ENCODE measurements at places on chromosomes 1 and 21.
A peak's percentile ranks its signal among the peaks of the same experiment; 100 is the strongest.

DNA sequence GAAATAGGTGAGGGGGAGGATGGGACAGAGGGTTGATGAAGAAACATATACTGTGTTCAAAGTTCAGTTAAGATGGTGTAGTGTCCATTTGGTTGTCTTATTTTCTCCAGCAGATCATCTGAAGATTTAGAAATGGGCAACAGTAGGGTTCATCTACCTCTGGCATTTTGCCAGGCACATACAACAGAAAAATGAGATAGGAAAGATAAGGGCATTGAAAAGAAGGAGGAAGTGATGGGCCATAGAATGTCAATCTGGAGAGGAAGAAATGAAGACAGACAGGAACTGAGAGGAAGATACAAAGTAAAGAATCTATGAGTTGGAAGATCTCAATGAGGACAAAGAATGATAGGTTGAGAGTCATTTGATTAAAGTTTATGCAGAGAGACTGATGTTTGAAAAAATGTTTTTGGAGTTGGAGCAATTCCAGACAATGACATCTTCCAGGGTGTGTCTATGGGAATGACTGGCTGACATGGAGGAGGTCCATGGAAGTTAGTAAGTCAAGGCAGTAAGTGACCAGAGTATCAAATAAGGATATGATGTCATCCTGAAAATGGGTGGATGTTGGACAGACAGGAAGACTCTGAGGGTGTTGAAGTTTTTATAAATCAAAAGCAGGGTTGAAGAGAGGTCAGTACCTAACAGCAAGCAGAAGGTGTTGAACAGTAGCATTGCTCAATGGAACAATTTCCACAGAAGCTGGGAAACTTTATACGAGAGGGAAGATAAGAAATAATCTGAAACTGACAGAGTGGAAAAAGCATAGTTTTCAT is 18.7 kb upstream of the CD55 start:
- no peak for DNase-seq

DNA sequence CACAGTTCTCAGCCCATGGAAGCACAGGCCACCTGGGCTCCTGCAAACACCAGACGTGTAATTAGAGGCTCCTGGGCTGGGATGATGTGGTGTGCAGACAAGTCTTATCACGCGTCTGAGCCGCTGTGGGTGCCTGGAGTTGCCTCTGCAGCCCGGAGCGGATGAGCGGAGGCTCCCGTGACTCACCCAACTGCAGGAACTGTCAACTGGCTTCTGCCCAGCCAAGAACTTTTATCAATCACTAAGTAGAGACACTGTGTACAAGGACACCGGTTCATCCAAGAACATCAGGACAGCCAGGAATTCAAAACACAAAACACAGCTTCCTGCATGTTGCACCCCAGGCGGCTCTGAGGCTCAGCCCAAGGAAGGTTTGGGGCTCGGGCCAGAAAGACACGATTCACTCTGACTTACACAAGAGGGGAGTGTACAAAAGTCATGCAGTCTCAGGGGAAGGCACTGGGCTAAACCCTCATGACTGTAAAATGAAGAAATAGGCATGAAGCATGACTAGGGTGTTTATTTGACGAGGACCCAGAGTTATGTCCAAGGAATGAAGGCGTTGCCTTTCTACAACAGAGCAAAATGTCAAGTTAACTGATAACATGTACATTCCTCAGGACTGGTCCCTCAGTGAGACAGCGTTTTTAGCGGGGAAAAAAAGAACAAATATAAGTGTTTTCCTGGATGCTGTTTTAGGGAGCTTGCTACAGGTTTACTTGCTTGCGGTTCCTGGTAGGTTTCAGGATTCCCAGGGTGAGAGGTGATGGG is 21.1 kb downstream of the ERRFI1 start:
- DNase-seq, result peak; percentile 90

- DNase-seq, result no peak
Measured at GRCh38 chr1:199218065-199218464, 579.2 kb downstream of the PTPRC start.

DNA sequence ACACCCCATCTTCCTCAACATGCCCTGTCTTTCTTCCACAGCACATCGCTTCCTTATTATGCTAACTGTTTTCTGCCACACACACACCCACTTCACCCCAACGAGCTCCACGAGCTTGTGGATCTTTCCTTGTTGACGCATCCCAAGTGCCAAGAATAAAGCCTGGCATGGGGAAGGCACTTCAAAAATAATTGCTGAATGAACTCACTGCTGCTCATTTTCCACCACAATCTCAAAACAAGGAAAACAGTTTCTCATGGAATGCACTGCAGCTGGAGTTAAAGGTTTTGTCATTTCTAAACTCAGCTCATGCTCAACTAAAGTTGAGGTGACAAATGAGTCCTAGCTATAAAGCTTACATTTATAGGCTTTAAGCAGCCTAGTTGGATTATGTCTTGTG is 86.0 kb downstream of the TIAM1 start:
- DNase-seq, result no peak

DNA sequence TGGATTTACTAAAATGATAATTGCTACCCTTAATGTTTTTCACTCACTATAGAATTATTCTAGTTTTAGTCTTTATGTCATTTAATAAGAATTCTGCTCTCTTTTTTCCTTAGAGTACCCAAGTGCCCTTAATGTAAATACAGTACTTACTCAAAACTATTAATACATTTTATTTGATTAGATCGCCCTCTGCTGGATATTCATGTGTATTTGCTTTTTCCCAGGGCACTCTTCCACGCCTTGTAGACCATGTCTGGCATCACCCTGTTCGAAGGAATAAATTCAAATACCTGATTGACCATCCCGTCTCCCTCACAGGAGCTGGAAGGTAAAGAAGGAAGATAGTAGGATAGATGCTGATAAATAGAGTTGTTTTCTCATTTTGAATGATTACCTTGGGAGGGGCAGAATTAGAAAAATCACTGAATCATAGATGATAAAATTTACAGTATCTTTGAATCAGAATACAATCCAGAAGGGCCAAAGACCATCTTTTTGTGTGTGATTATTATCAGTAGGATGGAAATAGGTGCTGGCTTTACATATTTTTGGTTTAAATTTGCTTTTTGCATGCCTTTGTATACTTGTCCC is 4.1 kb downstream of the AXDND1 start:
- DNase-seq, result no peak

DNA sequence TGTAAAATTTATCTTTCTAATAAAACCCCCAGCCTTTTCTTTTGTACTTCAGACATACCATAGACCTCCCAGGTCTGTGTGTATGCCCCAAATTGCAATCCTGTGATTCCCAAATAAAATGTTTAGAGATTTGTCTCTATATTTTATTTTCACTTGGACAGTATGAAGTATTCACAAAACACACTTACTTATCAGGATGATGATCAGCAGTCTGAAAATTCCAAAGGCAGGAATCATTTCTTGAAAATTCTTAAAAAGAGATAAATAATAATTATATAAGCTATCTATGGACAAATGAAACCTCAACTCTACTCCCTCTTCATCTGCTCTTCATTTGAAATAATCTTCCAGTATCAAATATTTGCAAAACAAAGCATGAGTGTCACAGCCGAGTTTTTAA is 11.6 kb upstream of the GJA9 start:
- DNase-seq, result no peak

DNA sequence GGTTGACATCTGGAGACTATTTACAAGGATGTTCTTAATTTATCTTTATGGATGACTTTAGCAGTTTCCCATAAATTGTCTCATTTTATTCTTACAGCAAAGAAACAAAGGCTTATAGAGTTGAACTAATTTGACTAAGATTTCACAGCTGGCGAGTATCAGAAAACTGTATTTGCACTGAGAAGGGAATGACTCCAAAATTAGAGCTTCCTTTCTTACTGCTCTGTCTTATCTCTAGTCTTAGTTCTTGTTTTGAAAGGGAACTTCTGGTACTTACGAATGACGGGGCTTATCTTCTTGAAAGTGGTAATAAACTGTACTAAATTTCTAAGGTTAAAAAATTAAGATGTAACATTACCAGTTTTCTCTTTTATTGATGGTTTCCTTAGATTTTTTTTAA is 13.6 kb downstream of the CNST start:
- no peak for DNase-seq

- DNase-seq, result no peak
Measured at GRCh38 chr1:152697701-152698600, at the start of gene LCE2A. Gene LCE2A (plus strand): TSS chr1:152698345. CDS start chr1:152698902, 557 bp downstream.

- DNase-seq, result no peak
Measured at GRCh38 chr21:32215306-32215685, 63.6 kb downstream of the MIS18A start.

GRCh38 chr1:57796616-57797015 is 372.8 kb upstream of the DAB1 start:
- no peak for DNase-seq

- DNase-seq, result peak; percentile 60
Measured at GRCh38 chr1:217965156-217965786, 319.8 kb upstream of the RRP15 start.

DNA sequence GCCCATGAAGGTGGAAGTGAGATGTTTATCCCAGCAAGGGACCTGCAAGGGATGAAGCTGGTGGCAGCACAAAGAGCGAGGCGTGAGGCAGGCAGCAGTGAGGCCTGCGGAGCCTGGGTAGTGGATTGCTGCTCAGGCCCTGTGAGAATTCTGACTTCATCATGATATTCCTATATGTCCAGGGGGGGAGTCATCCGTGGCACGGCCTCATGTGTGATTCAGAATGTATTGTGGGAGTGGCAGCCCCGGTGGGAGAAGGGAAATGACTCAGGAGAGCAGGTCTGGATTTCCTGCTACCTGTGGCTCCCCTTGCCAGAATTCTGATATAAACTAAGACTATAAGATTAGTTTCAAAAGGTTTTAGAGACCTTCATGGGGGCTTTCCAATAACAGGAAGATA is 240.9 kb downstream of the CAMTA1 start:
- no peak for DNase-seq

DNA sequence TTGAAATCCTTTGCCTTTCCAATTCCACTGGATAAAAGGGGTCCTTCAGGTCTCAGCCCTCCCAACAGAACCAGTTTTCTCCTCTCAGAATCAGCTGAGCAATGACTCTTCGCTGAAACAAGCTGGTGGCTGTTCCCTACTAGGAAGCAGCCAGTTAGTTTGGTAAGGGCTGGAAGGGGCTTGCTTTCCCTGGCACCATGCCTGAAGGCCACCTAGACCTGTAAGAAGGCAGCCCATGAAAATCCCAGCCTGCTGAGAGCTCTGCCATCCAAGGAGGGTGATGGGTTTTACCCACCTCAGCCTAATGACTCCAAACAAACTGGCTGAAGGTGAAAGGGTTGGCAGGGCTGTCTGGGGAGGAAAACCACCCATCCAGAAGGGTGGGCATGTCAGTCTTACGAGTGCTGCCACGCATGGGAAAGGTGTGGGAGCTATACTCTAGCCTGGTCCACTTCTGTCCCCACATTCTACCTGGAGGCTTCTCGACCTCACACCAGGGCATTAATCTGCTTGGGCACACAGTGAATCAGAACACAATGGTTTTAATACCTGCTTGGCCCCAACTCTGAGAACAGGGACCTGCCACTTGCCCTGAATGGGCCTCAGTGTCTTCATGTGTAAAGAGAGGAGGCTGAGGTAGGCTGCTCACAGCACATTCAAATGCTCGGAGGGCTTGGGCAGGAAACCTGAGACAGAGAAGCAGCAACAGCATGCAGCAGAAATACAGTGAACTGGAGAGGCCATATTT is 53.0 kb downstream of the CD46 start:
- no peak for DNase-seq

DNA sequence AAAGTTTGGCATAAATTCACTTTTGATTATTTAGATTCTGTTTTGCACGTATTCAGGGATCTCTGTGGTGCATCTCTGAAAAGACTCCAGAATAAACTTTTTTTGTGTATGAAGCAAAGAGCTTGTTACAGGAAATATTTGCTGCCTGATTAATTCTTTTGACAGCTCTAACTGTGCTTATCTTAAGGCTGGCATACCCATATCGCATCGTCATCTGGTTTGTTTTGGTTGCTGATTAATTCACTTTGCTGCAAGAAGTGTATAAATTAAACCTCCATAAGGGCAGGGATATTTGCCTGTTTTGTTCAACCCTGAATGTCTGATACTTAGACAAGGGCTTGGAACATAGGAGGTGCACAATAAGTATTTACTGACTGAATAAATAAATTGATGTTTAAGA is 17.5 kb upstream of the DUSP10 start:
- no peak for DNase-seq

DNA sequence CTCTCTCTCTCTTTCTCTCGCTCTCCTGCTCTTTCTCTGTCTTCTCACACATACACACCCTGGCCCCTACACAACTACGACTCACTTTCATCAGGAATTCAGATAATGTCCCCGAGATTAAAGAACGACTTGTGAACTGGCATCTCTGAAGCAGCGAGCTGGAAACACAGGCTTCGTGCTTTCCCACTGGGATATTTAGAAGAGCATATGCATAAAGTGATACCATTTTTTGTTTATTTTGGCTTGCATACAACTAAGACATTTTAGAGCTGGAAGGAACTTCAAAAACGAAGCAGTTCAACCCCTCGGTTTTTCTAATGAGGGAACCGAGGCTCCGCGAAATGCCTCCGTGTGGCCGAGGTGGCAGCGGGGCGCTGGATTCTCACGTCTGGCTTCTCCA is 88.6 kb downstream of the ZBTB18 start:
- DNase-seq, result no peak

DNA sequence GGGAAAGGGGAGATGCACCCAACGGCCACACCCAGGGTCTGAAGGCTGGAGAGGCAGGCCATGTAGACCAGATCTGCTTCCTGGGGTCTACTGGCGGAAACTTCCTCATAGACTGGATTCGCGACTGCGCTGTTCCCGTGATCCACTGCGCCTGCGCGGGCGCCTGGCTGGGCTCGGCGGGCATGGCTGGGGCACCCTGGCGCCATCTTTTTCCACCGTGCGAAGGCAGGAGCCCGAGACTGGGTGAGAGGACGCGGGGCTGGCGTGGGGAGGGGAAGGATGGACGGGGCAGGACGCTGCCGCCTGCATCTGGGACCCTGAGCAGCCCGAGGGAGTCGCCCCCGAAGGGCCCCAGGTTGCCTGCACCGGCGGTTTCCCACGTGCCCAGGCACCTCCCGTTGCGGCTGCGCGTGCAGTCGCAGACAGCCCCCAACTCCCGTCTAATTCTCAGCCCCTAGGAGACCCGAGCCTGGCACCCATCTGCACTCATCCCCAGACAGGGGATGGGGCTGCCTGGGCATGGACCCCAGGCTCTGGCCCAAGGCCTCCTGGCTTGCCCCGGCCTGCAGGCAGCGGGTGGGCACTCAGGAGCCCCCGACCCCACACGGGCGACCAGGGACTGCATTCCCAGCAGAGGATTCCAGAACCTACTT is 12.4 kb upstream of the FAM3B start:
- DNase-seq, result no peak

DNA sequence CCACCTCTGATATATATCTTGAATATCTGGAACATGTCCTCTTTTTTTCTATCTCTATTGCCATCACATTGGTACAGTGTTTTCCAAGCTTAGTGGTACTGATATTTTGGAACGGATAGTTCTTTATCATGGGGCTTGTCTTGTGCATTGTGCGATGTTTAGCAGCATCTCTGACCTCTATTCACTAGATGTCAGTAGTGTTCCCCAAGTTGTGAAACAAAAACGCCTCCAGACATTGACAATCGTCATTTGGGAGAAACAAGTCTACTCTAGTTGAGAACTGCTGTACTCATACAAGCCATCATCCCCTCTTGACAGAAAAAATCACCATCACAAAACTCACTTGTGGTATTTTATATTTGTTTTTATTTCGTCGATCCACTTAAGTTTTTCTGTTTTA is 79.7 kb upstream of the CHODL start:
- no peak for DNase-seq

Measured in Right ventricle myocardium inferior (tissue), 1 donor.